Endodermal cell (in vitro differentiated cells): ENCODE measurements at places on chromosomes 2 and 18. TPM values are rescaled to one million over a fixed set of nuclear protein-coding genes. Genes with fewer than 3 reads are reported as not detected.

The EN1 gene
- not detected in 3 replicates for total RNA-seq

The RESP18 gene
- not detected in 3 replicates for total RNA-seq

The KCNG3 gene
- total RNA-seq: 1.5 to 5.6 TPM (median 1.9 TPM) in 3 replicates

The USP34 gene
- total RNA-seq: 95.0 and 120 TPM in 2 replicates

The ACMSD gene
- not detected in 2 replicates for total RNA-seq

The RAB6D gene
- total RNA-seq: 5.4 TPM in 2 replicates

GRCh38 chr2:237281836-237282306 is 132.1 kb downstream of the COL6A3 start:
- H3K36me3 ChIP-seq: no peaks in the 10 kb centered on the region
- no peak overlapping the region for H3K4me3 ChIP-seq
- DNase-seq: no peak
- H3K27me3 ChIP-seq: no peaks in the 10 kb centered on the region
- H3K27ac ChIP-seq: no peak overlapping the region
- no peaks in the 10 kb centered on the region for H3K4me1 ChIP-seq

DNA sequence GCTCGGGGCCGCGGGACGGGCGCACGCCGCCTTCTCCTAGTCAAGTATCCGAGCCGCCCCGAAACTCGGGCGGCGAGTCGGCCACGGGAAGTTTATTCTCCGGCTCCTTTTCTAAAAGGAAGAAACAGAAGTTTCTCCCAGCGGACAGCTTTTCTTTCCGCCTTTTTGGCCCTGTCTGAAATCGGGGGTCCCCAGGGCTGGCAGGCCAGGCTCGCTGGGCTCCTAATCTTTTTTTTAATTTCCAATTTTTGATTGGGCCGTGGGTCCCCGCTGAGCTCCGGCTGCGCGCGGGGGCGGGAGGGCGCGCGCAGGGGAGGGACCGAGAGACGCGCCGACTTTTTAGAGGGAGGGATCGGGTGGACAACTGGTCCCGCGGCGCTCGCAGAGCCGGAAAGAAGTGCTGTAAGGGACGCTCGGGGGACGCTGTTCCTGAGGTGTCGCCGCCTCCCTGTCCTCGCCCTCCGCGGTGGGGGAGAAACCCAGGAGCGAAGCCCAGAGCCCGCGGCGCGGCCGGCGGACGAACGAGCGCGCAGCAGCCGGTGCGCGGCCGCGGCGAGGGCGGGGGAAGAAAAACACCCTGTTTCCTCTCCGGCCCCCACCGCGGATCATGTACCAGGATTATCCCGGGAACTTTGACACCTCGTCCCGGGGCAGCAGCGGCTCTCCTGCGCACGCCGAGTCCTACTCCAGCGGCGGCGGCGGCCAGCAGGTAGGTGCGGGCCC is 617 bp downstream of the FOSL2 start:
- H3K4me3 ChIP-seq: peak overlapping the region; percentile 84
- H3K36me3 ChIP-seq: no peaks in the 10 kb centered on the region
- peak; percentile 74 for DNase-seq

- peak; percentile 79 for DNase-seq
- H3K4me3 ChIP-seq: no peak overlapping the region
- no peaks in the 10 kb centered on the region for H3K27me3 ChIP-seq
- no peak overlapping the region for H3K27ac ChIP-seq
- no peaks in the 10 kb centered on the region for H3K4me1 ChIP-seq
Observed at GRCh38 chr2:18455236-18455862, 105.1 kb downstream of the RDH14 start.

GRCh38 chr2:239139566-239139965 is 261.3 kb downstream of the HDAC4 start:
- no peak overlapping the region for H3K27ac ChIP-seq
- no peaks in the 10 kb centered on the region for H3K27me3 ChIP-seq
- H3K4me1 ChIP-seq: no peaks in the 10 kb centered on the region
- peaks cover 16% of the 10 kb centered on the region for H3K36me3 ChIP-seq

DNA sequence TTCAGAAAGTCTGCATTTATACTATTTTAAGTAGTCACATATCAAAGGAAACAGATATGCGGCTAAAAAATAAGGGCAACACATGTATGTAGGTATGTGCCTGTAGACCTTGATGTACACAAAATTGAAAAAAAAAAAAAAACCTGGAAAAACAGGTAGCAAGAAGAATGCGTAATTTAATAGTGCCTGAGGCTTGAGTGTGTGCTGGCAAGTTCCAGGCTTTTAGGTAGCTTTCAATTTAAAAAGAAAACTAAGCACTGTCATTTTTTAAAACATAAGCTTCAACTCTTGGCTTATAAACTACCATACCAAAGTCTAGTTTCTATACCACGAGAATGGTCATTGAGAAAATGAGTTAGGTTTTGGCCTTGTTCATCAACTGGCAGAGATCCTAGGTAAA is 72.3 kb downstream of the OTX1 start:
- no peak overlapping the region for H3K4me3 ChIP-seq
- H3K4me1 ChIP-seq: no peaks in the 10 kb centered on the region
- no peak for DNase-seq
- H3K27me3 ChIP-seq: no peaks in the 10 kb centered on the region
- no peak overlapping the region for H3K27ac ChIP-seq

DNA sequence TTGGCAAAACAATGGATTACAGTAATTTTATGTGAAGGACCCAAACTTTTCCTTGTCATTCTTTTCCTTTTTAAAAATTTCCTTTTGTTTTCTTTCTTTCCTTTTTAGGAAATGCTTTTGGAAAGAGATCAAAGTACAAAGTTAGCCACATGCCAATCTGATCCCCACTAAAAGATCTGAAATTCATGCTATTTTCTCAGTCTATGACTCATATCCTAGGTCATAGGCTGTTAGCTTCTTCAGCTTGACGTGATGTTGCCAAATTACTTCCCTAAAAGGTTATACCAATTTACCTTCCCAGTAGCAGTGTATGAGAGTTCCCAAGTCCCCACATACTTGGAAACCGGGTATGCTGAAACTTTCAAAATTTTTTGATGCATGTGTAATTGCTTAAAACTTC is 355.3 kb downstream of the INSIG2 start:
- H3K36me3 ChIP-seq: no peaks in the 10 kb centered on the region
- H3K4me3 ChIP-seq: no peak overlapping the region
- no peaks in the 10 kb centered on the region for H3K27me3 ChIP-seq
- no peak for DNase-seq
- no peak overlapping the region for H3K27ac ChIP-seq
- H3K4me1 ChIP-seq: no peaks in the 10 kb centered on the region

DNA sequence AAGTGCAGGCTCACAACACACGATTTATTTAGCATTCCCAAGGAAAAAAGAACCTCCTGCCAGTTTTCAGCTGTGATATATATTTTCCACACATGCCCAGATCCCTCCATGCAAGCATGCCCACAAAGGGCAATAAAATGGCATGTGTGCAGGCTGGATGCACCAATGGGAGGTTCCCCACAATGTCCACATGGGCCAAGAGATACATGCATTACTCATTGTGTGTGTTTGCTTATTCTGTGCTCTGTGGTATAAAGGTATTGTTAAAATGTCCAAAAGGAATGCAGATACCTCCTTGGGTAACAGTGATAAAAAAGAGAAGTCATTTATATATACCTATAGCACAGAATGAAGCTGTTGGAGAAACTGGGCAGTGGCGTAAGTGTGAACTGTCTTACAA is 207.4 kb downstream of the FHOD3 start:
- DNase-seq: no peak
- H3K27ac ChIP-seq: no peak overlapping the region
- H3K4me3 ChIP-seq: no peak overlapping the region
- H3K27me3 ChIP-seq: no peaks in the 10 kb centered on the region
- H3K36me3 ChIP-seq: no peaks in the 10 kb centered on the region
- H3K4me1 ChIP-seq: no peaks in the 10 kb centered on the region

DNA sequence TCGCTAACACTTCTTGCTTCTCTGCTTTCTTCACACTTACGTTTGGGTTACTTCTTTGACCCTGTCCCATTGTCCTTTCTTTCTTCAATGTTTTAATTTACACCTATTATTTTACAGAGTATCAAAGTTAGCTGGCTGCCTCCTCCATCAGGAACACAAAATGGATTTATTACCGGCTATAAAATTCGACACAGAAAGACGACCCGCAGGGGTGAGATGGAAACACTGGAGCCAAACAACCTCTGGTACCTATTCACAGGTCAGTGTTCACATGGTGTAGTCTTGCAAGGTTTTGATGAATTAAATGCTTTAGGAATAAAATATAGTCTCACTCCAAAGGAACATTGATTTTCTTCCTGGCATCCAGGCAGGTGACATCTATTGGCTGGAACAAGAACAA is 919.0 kb downstream of the MBD2 start:
- DNase-seq: no peak
- H3K27me3 ChIP-seq: no peaks in the 10 kb centered on the region
- no peaks in the 10 kb centered on the region for H3K4me1 ChIP-seq

DNA sequence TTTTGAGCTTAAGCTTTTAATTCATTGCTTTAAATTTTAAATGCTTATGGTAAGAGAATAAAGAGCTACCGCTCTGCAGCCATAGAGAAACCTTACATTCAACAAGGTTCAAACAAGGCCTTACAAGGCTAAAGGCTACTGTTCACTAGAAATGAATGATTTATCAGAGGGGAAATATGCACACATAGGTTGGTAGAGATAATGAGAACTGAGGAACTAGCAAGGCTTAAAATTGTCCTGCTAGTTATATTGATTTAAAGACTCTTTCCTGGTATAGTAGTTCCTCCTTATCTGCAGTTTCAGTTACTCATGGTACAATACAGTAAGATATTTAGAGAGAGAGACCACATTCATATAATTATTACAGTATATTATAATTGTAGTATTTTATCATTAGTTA is 193.4 kb downstream of the WDR7 start:
- no peak overlapping the region for H3K27ac ChIP-seq
- H3K4me1 ChIP-seq: no peaks in the 10 kb centered on the region
- no peaks in the 10 kb centered on the region for H3K27me3 ChIP-seq
- no peaks in the 10 kb centered on the region for H3K36me3 ChIP-seq
- DNase-seq: no peak
